Activated effector memory CD4-positive, alpha-beta T cell treated with anti-CD3 and anti-CD28 coated beads, Interleukin-2, amount 50 U/mL, for 16 hours (primary cell): ENCODE measurements at places on chromosomes 4 and X.

DNA sequence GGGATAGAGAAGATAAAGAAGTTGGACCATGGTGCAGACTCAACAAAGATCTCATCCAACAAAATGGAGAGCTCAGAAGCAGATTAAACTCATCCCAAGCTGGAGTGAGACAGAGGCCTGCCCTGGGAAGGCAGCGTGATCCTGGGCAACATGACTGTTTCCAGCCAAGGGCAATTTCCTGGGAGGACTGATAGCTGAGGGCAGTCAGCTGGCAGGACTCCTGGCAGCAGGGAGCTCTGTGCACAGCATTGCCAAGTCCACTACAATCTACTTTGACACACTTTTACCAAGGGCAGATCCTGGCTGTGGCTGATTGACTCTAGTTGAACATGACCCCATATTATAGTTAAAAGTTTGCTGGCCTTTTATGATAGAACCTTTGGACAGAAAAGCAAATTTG is 357.3 kb upstream of the RASGEF1B start:
- DNase-seq, result no peak

DNA sequence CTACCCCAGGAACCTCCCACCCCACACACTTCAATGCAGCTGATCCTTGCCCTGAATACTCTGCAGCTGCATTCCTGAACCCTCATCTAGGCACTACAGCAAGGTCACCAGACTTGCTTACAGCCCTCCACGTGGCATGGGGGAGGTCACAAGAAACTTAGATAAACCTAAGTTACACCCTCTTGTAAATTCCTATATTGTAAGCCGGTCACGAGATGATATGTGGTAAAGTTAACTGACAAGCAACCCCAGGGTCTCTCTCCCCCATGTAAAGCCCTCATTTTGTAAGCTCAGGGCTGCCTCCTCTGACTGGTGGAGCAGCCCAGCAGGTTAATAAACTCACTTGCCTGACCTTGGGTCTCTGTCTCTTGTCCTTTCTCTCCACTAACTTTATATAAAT is 570.7 kb downstream of the PCDH7 start:
- no peak for DNase-seq

DNA sequence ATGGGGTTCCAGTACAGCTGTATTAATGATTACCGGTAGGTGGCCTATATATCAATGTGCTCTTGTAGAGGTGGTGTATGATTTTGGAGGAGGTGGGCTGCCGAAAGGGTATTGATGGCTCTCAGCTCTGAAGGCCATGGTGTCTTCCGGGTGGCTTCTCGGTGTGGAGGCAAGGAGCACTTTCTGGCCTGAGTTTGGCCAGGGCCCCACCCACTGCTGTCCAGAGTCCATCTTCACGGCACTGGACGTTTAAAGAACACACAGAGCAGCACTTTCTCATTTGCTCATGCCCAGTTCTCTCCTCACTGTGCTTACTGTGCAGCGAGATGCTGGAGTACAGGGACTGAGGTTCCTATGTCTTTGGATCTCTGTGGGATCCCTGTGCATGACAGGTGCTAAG is 16.1 kb downstream of the BST1 start:
- no peak for DNase-seq

- DNase-seq, result no peak
Observed at GRCh38 chr4:39353478-39354253, 12.5 kb downstream of the RFC1 start.

GRCh38 chr4:137949746-137950145 is 292.4 kb downstream of the SLC7A11 start:
- DNase-seq, result no peak

DNA sequence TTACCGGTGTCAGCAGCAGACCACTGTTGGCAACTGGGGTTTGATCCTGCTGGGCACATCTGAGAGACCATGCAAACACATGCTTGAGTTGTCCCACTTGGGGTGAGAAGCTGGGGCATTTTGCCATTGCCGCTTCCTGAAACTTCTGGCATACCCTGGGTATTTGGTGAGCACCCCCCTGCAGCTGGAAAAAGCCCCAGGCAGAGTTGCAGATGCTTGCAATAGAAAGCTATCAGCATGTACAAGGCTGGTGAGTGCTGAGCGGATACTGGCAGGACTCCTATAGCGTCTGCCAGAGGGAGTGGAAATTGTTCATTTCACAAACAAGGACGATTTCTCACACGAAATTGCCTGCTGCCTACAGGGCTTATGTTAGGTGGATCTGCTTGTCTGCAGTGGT is 32.3 kb downstream of the SUPT20HL1 start:
- DNase-seq, result no peak

- DNase-seq, result no peak
Observed at GRCh38 chrX:45591650-45592049, 391.0 kb upstream of the DIPK2B start.

DNA sequence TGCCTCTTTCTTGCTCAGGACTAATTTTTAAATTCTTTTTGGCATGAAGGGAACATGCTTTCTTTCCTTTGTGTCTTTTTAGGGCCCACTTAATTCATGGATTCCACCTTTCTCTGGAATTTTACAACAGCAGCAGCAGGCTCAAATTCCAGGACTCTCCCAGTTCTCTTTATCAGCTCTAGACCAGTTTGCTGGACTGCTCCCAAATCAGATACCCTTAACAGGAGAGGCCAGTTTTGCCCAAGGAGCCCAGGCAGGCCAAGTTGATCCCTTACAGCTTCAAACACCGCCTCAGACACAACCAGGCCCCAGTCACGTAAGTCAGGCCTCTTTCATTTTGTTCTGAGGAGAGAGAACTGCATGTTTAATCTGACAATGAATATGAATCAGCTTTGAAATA is 2.3 kb downstream of the ODAM start:
- DNase-seq, result no peak

DNA sequence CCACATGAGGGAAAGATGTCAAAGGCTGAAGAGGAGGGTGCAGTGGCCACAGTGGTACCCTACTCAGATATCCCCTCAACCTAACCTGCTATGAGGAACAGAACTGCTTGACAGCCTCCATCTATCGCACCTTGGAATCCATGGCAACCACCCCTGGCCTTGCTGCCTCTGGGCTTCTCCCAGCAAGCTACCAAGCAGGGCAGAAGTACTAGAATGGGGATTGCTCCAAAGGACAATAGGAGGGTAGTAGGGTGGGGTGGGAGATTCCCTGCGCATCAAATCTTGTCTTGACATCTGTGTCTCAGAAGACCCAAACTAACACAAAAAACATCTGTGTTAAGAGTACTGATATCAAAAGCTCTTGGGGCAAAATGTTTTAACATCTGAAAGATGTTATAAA is 118.2 kb downstream of the FBXW7 start:
- DNase-seq, result no peak

DNA sequence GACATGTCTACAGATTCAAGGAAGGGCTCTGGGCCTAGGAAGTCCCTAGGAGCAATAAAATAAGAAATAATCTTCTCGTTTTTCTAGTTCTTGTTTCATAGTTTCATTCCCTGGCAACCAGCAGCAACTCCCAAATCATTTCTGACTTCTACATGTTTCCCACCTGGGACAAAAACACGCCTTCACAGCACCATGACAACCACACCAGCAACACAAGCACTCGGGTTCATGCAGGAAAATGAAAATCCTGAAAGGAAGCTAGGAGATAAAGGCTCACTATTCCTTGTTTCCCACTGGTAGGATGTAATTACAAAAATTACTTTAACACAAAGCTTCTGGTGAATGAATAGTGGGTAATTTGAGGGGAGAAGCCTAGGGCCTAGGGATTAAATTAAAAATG is 158.9 kb downstream of the ADAMTS3 start:
- DNase-seq, result no peak

GRCh38 chrX:38221391-38221929 is 789 bp upstream of the SRPX start:
- no peak for DNase-seq

DNA sequence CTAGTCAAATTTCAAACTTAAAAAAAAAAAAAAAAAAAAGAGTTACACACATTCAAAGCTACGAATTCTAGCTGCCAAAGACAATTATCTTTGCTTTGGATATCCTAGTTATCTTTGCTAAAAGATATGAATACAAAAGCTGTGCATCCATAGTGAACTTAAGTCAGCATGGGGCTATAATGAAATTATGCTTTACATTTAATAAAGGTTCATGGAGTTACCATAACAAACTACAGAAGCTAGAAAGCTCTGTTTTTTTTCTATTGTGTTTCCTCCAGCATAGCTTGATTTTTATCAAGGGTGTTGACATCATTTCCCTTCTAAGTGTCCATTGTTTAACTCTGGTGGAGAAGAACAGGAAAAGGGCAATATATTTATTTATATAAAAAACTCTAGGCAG is 234.1 kb downstream of the ANKRD50 start:
- no peak for DNase-seq

DNA sequence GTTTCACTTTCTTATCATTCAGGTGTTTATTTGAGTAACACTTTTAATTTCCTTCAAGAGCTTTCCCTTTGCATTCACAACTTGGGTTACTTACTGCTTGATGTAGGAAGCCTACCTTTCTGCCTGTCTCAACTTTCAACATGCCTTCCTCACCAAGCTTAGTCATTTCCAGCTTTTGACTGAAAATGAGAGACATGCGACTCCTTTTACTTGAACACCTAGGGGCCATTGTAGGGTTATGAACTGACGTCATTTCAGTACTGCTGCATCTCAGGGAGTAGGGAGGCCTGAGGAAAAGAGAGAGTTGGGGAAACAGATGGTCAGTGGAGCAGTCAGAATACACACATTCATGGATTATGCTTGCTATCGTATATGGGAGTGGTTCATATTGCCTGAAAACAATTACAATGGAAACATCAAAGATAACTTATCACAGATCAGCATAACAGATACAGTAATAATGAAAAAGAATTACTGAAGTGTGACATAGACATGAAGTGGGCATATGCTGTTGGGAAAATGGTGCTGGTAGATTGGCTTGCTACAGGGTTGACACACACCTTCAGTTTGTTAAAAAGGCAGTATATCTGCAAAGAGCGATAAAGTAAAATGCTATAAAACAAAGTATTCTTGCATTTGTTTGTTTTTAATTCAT is 25.7 kb downstream of the USP53 start:
- no peak for DNase-seq

DNA sequence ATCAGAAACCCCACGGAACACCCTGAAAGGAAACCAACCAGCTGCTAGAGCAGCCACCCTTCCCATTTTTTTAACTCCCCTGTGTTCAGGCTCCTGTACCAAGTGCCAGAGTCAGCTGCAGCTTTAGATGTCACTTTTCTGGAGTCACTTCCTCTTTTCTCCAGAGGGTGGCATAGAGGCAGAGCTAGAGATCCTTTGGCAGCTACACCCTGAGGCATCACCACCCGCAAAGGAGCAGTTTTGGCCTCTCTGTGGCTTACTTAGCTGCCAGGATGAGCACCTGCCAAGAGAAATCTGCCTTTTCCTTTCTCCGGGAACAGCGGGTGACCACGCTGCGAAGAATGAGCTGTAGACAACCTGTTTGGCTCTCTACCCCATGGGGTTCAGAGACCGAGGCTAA is 58.0 kb upstream of the CHRDL1 start:
- DNase-seq, result no peak
